ENCODE measurements at places on chromosomes 11 and 22. TPM values are rescaled to one million over a fixed set of nuclear protein-coding genes. Genes with fewer than 3 reads are reported as not detected.

The ENTHD1 gene
- not detected for total RNA-seq

The LMO2 gene
- total RNA-seq = 2.1 TPM

The PDXP gene
- 8.1 TPM for total RNA-seq

The INPP5J gene
- under 0.01 TPM for total RNA-seq

The VSTM5 gene
- total RNA-seq = under 0.01 TPM

The ACR gene
- total RNA-seq = not detected

The MYEOV gene
- total RNA-seq = not detected

The IRAG1 gene
- 3.6 TPM for total RNA-seq

The RIBC2 gene
- total RNA-seq = 0.12 TPM

The RNF214 gene
- total RNA-seq = 5.5 TPM

The SLN gene
- not detected for total RNA-seq

The SCYL1 gene
- total RNA-seq = 110 TPM

The HEPHL1 gene
- 0.30 TPM for total RNA-seq

The KIRREL3 gene
- 1.1 TPM for total RNA-seq

The SNX32 gene
- total RNA-seq = 4.3 TPM

The AIFM3 gene
- total RNA-seq = 0.23 TPM

The OR6Q1 gene
- not detected for total RNA-seq

The FGF19 gene
- not detected for total RNA-seq

The IGSF9B gene
- under 0.01 TPM for total RNA-seq

The CCDC116 gene
- 0.08 TPM for total RNA-seq

The FIBIN gene
- 61.7 TPM for total RNA-seq

The TPBGL gene
- total RNA-seq = not detected

The SMIM35 gene
- total RNA-seq = not detected

The ZW10 gene
- total RNA-seq = 16.2 TPM

Data from smooth muscle cell of the coronary artery (primary cell).